ENCODE measurements at places on chromosomes 12 and 14. TPM values are rescaled to one million over a fixed set of nuclear protein-coding genes. Genes with fewer than 3 reads are reported as not detected.
A peak's percentile ranks its signal among the peaks of the same experiment; 100 is the strongest.

GRCh38 chr12:29316752-29317151 is 64.2 kb downstream of the ERGIC2 start:
- peaks cover 5% of the 10 kb centered on the region for H3K36me3 ChIP-seq
- no peak for DNase-seq
- H3K4me1 ChIP-seq, result peaks cover 20% of the 10 kb centered on the region
- H3K27me3 ChIP-seq, result no peaks in the 10 kb centered on the region
- H3K4me3 ChIP-seq, result no peak overlapping the region

GRCh38 chr14:100393362-100393761 is 70.2 kb downstream of the SLC25A47 start:
- no peaks in the 10 kb centered on the region for H3K36me3 ChIP-seq
- no peaks in the 10 kb centered on the region for H3K27me3 ChIP-seq
- no peak overlapping the region for H3K27ac ChIP-seq

DNA sequence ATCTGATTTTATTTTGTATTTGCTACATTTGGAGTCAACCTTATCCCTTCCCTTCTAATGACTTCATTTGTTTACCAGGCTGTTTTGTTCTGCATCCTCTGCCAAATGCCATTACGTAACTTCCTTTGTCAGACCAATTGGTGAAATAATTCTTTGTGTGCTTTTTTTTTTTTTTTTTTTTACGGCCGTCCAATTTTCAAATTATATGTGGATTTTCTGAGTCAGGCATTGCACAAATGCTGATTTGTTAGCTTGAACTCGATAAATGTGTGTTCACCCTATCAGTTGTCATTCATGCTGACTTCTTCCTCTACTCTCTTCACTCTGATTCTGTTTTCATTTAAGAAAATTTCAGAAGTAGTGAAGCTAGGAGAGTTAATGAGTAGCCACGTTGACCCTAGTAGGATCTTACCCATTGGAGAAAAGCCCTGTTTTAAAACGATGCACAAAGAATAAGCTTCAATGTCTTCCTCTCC is 386.2 kb downstream of the DIO2 start:
- no peaks in the 10 kb centered on the region for H3K27me3 ChIP-seq
- no peaks in the 10 kb centered on the region for H3K36me3 ChIP-seq
- H3K4me3 ChIP-seq, result no peak overlapping the region
- no peaks in the 10 kb centered on the region for H3K4me1 ChIP-seq
- DNase-seq, result no peak
- H3K27ac ChIP-seq, result peak overlapping the region; percentile 50

DNA sequence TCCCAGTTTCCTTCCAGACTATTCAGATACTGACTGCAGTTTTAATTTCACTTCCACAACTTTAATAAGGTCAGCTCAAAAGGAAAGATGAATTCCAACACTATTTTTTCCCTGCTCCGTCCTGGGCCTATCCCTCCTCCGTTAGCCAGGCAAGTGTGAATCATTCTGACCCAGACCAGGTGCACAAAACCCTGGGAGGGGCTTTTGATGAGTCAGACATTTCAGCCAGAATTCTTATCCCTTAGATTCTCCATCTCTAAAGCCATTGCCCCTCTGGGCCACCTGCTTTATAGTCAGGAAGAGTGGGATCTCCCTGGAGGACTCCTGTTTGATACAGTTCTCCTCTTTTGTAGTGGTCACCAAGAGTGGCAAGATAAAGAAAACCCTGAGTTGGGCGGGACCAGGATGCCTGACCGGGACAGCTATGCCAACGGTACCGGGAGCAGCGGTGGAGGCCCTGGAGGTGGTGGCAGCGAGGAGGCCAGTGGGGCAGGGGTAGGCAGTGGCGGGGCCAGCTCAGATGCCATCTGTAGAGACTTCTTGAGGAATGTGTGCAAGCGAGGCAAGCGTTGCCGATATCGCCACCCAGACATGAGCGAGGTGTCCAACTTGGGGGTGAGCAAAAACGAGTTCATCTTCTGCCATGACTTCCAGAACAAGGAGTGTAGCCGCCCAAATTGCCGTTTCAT is 2.2 kb downstream of the ZC3H10 start:
- no peak overlapping the region for H3K4me3 ChIP-seq
- no peaks in the 10 kb centered on the region for H3K27me3 ChIP-seq
- H3K36me3 ChIP-seq, result peaks cover 27% of the 10 kb centered on the region
- peaks cover 54% of the 10 kb centered on the region for H3K4me1 ChIP-seq

GRCh38 chr12:99976762-99977161 is 8.0 kb downstream of the ANKS1B start:
- no peak overlapping the region for H3K4me3 ChIP-seq
- no peak overlapping the region for H3K27ac ChIP-seq
- H3K27me3 ChIP-seq, result no peaks in the 10 kb centered on the region
- no peak for DNase-seq
- no peaks in the 10 kb centered on the region for H3K36me3 ChIP-seq

DNA sequence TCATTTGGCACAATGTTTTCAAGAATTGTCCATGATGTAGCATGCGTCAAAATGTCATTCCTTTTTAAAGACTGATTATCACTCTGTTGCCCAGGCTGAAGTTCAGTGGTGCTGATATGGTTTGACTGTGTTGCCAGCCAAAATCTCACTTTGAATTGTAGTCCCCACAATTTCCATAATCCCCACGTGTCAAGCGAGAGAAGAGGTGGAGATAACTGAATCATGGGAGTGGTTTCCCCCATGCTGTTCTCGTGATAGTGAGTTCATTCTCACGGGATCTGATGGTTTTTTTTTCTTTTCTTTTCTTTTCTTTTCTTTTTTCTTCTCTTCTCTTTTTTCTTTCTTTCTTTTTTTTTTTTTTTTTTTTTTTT is 21.8 kb upstream of the LRRK2 start:
- no peak overlapping the region for H3K27ac ChIP-seq
- H3K4me1 ChIP-seq, result no peaks in the 10 kb centered on the region
- H3K4me3 ChIP-seq, result no peak overlapping the region
- no peak for DNase-seq

DNA sequence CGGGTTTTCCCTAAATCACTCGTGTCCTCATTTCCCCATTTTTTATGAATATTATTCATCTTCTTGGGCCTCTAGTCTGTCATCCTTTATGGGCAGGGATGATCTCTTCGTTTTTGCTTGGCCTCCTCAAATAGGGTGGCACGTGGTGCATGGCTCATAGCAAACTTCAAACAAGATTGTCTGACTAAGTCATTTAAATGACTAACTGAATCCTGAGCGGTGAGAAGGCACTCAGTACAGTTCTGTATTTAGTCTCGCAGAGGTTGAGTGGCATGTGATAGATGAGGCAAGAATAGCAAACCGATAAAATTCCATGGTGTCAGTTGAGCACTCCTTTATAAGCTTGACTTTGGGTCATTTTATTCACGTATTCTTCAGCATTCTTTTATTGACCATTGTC is 5.7 kb upstream of the JDP2 start:
- H3K4me1 ChIP-seq, result peaks cover 22% of the 10 kb centered on the region
- no peak overlapping the region for H3K27ac ChIP-seq
- H3K4me3 ChIP-seq, result no peak overlapping the region
- H3K27me3 ChIP-seq, result no peaks in the 10 kb centered on the region
- no peaks in the 10 kb centered on the region for H3K36me3 ChIP-seq
- no peak for DNase-seq

GRCh38 chr12:25372002-25372401 is 121.3 kb upstream of the KRAS start:
- no peaks in the 10 kb centered on the region for H3K27me3 ChIP-seq
- no peaks in the 10 kb centered on the region for H3K4me1 ChIP-seq
- DNase-seq, result no peak
- H3K36me3 ChIP-seq, result no peaks in the 10 kb centered on the region

DNA sequence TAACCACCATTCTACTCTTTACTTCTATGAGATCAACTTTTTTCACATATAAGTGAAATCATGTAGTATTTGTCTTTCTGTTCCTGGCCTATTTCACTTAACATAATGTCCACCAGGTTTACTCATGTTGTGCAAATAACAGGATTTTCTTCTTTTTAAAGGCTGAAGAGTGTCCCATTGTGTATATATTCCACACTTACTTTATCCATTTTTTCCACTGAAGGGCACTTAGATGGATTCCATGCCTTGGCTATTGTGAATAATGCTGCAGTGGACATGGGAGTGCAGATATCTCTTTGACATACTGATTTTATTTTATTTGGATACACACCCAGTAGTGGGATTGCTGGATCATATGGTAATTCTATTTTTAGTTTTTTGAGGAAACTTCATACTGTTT is 181.1 kb upstream of the HMGA2 start:
- H3K4me3 ChIP-seq, result no peak overlapping the region
- no peak for DNase-seq
- no peak overlapping the region for H3K27ac ChIP-seq
- H3K36me3 ChIP-seq, result no peaks in the 10 kb centered on the region
- H3K27me3 ChIP-seq, result peaks cover 7% of the 10 kb centered on the region

Gene KCNMB4
- total RNA-seq, result 8.4 TPM

Gene C12orf50
- not detected for total RNA-seq

Gene SOX5
- 11.6 TPM for total RNA-seq

Gene KRT81
- not detected for total RNA-seq

Gene KRT6A
- not detected for total RNA-seq

Gene FLRT2
- 5.0 TPM for total RNA-seq

Gene POTEM
- not detected for total RNA-seq

Gene KRT72
- not detected for total RNA-seq

Gene COL2A1
- total RNA-seq, result not detected

Gene SLC5A8
- total RNA-seq, result not detected
